Uterus (tissue), 4 donors: ENCODE measurements at places on chromosomes 6 and 20. TPM values are rescaled to one million over a fixed set of nuclear protein-coding genes. Genes with fewer than 3 reads are reported as not detected.

GRCh38 chr6:39702265-39702664, 22.9 kb downstream of the KIF6 start:
- no peaks in the 10 kb centered on the region for H3K27me3 ChIP-seq
- H3K4me1 ChIP-seq = no peaks in the 10 kb centered on the region
- no peak overlapping the region for H3K4me3 ChIP-seq
- H3K27ac ChIP-seq = no peak overlapping the region
- DNase-seq = no peak
- no peaks in the 10 kb centered on the region for H3K36me3 ChIP-seq

DUSP15 gene
- total RNA-seq = not detected

CYP39A1 gene
- 3.8 TPM for total RNA-seq

EFCAB8 gene
- total RNA-seq = 1.5 TPM

DNA sequence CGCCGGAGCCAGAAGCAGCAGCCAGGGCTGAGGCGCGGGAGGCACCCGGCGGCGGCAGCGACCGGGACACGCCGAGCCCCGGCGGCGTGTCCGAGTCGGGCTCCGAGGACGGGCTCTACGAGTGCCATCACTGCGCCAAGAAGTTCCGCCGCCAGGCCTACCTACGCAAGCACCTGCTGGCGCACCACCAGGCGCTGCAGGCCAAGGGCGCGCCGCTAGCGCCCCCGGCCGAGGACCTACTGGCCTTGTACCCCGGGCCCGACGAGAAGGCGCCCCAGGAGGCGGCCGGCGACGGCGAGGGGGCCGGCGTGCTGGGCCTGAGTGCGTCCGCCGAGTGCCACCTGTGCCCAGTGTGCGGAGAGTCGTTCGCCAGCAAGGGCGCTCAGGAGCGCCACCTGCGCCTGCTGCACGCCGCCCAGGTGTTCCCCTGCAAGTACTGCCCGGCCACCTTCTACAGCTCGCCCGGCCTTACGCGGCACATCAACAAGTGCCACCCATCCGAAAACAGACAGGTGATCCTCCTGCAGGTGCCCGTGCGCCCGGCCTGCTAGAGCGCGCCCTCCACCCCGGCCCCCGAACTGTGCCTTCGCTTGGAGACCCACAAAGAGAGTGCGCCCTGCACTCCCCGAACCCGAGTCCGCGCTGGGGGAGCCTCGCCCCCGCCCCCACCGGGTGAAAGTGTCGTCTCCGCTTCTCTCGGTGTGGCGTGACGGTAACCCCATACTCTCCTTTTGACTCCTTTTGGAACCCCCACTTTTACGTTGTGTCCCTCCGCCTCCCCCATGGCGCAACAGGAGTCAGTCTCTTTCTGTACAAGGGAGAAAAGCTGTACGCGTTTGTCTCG, 1.6 kb downstream of the INSM1 start:
- DNase-seq = no peak
- no peaks in the 10 kb centered on the region for H3K36me3 ChIP-seq
- peaks cover 16% of the 10 kb centered on the region for H3K4me1 ChIP-seq
- peaks cover 6% of the 10 kb centered on the region for H3K27me3 ChIP-seq
- H3K4me3 ChIP-seq = no peak overlapping the region

RBM12 gene
- 105 TPM for total RNA-seq

HCRTR2 gene
- total RNA-seq = not detected

C6orf52 gene
- not detected for total RNA-seq

DNA sequence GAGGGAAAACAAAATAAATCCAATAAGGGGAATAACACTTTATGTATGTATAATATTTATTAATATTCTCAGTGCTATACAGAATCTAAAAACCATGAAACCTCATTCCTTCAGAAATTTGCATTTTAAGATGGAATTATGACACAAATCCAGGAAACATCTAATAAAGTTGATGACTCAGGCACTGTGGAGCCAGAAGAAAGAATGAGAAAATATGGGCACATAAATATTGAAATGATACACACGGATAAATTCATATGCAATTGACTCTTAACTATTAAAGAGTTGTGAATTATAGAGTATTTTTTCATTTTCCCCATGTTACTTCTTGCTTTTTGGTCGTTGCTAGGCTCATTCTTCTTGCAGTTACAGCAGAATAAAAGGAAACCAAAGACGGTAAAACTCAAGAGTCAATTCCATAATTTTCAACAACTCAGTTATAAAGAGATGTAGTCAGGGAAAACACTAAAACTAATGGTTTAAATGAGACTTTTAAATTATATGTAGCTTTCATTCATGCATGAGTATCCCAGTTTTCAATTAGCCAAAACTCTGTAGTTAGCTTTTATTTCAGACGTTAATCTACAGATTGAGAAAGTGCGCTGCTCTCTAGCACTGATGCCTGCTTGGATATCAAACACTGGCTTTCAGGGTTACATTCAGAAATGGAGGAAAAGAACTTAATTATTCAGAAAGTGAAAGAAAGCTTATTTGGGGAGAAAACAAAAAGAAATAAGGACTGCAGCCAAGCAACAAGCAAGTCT, 95.4 kb downstream of the ADGRB3 start:
- DNase-seq = no peak
- H3K27ac ChIP-seq = no peak overlapping the region
- H3K4me1 ChIP-seq = no peaks in the 10 kb centered on the region
- no peak overlapping the region for H3K4me3 ChIP-seq

TMEM63B gene
- total RNA-seq = 24.9 TPM

TMEM30A gene
- 194 TPM for total RNA-seq

SPAG4 gene
- total RNA-seq = not detected

UNC93A gene
- total RNA-seq = not detected

IYD gene
- total RNA-seq = not detected

DNA sequence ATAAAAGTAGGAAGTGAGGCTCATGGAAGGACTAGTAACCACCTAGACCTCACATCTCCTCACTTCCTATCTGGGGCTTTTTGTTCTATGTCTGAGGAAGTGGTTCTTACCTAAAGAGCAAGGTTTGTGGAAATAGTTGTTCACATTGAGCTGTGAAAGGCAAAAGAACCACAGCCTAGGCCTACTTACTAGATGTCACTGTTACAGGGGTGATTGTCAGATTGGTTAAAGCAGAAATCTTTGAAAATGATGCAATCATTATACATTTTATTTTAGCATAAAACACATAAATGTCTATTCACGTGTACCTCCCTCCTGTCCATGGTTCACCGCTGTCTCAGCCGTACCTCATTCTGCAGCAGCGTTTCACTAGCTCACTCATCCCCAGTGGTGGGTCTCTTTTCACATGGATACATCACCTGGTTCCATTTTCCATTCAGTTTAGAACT, 268.8 kb downstream of the TMEM242 start:
- no peaks in the 10 kb centered on the region for H3K27me3 ChIP-seq
- H3K36me3 ChIP-seq = no peaks in the 10 kb centered on the region
- DNase-seq = no peak
- no peak overlapping the region for H3K27ac ChIP-seq
- no peak overlapping the region for H3K4me3 ChIP-seq

- no peak overlapping the region for H3K4me3 ChIP-seq
- no peaks in the 10 kb centered on the region for H3K4me1 ChIP-seq
- H3K27ac ChIP-seq = no peak overlapping the region
- no peaks in the 10 kb centered on the region for H3K36me3 ChIP-seq
Measured at GRCh38 chr6:37116326-37116725, 53.6 kb upstream of the PIM1 start.

DNA sequence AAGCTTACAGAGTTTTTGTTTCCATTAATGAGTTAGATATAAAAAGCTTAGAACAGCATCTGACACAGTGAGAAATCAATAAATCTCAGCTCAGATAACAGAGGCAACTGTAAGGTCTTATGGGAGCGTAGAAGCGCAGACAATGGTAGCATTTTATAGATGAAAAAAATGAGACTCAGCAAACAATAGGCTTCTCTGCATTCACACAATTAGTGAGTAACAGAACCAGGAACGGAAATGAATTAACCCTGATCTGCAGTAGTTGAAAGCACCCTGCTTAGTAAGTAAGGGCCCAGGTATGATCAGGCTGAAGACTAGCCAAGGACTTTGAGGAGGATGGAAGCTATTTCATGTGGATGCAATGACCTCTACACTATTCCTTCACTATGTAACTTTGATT, 147.2 kb upstream of the EYA4 start:
- no peaks in the 10 kb centered on the region for H3K36me3 ChIP-seq
- no peak for DNase-seq
- H3K4me1 ChIP-seq = no peaks in the 10 kb centered on the region
- H3K27ac ChIP-seq = no peak overlapping the region
- H3K27me3 ChIP-seq = no peaks in the 10 kb centered on the region
- H3K4me3 ChIP-seq = no peak overlapping the region

- no peaks in the 10 kb centered on the region for H3K27me3 ChIP-seq
- no peak overlapping the region for H3K4me3 ChIP-seq
- H3K36me3 ChIP-seq = no peaks in the 10 kb centered on the region
- H3K4me1 ChIP-seq = no peaks in the 10 kb centered on the region
- peak; percentile 62 for DNase-seq
Measured at GRCh38 chr6:151609146-151609902, 115.5 kb downstream of the CCDC170 start.

GRCh38 chr6:30814146-30815040, 69.9 kb upstream of the DDR1 start:
- H3K36me3 ChIP-seq = no peaks in the 10 kb centered on the region
- DNase-seq = peak; percentile 32
- peak overlapping the region; percentile 14 for H3K27ac ChIP-seq
- H3K4me1 ChIP-seq = no peaks in the 10 kb centered on the region
- no peaks in the 10 kb centered on the region for H3K27me3 ChIP-seq
- H3K4me3 ChIP-seq = no peak overlapping the region

TFAP2D gene
- total RNA-seq = not detected

TCP11 gene
- total RNA-seq = not detected

GRCh38 chr6:13515912-13516311, 28.5 kb upstream of the GFOD1 start:
- no peak overlapping the region for H3K4me3 ChIP-seq
- no peak for DNase-seq
- H3K4me1 ChIP-seq = no peaks in the 10 kb centered on the region
- no peaks in the 10 kb centered on the region for H3K27me3 ChIP-seq
- H3K27ac ChIP-seq = no peak overlapping the region
